NCI-H1930 (cell line): ENCODE measurements at places on chromosomes 1 and 21.

DNA sequence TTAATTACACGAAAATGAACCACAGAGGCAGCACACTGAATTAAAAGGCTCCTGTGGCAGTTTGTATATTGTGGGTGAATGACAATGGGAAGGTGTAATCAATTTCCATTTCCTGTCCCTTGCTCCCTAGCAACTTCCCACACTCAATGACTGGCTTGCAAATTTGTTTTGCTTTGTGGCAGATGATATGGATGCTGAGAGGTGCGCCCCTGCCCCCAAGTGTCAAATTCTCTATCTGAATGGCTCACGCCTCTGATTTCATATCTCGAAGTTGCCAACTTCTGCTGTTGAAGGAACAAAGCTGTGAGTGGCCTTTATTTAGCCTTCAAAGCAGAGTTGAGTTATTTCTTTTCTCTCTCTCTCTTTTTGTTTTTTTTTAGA is 86.0 kb downstream of the FOXD2 start:
- no peak for DNase-seq

DNA sequence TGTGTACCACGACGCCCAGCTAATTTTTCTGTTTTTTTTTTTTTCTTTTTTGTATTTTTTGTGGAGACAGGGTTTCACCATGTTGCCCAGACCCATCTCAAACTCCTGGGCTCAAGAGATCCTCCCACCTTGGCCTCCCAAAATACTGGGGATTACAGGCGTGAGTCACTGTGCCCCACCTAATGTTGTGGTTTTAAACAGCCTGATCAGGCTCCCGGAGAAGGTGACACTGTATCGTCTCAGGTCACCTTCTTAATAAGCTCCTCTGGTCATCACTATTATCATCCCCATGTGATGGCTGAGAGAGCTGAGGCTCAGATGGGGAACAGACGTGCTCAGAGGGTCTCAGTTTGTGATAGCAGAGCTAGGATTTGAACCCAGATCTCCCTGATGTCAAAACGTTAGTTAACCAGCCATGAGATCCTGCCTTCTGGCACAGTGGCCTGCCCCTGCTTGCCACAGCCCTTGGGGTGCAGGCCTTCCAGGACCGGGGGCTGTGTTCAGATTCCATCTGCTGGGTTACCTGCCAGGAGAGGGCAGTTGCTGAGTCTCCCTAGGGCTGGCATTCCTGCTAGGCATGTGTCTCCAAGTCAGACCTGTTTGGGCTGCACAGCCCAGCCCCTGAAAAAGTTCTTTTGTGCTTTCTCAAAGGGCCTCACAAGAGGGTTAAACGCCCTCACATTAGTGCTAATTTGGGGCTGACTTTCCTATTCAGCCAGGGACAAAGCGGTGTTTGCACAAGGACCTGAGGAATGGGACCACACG is 32.7 kb upstream of the GRHL3 start:
- no peak for DNase-seq

DNA sequence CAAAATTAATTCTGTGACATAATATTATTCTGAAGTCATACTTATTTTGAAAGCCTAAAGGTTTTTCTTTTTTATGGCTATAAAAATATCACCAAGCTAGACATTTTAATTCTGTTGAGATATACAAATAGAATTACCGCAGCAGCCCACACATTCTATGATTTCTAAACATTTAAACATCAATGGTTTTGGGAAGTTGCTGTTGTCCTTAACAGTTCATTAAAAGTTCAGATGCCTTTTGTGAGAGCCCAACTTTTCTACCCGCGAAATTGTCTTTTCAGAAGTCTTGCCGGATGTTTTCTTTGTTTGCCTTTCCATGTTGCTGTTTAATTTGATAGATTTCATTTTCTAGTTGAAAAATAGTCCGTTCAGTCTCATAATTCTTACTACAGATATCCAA is 40.5 kb downstream of the CDC14A start:
- no peak for DNase-seq

- DNase-seq = no peak
Measured at GRCh38 chr1:221067721-221068120, 188.5 kb downstream of the HLX start.

DNA sequence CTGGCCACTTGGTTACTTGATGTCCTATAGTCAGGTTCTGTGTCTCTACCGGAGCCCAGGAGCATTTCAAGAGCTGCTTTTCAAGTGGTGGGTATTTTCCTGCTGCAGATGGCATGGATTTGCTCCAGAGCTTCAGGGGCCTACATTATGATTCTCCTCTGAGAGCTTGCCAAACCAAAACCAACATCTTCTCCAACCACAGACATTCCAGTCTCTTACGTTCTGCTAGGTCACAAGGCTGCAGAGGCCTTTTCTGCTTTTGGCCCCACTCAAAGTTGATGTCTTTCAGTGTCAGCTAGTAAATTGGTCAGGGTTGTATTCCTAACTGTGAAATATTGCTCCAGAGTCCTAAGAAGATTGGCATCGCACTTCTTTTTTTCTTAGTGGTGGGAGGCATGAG is 14.7 kb upstream of the AQP10 start:
- DNase-seq = no peak

GRCh38 chr21:45870421-45870820 is 111.1 kb upstream of the COL6A1 start:
- DNase-seq = no peak

DNA sequence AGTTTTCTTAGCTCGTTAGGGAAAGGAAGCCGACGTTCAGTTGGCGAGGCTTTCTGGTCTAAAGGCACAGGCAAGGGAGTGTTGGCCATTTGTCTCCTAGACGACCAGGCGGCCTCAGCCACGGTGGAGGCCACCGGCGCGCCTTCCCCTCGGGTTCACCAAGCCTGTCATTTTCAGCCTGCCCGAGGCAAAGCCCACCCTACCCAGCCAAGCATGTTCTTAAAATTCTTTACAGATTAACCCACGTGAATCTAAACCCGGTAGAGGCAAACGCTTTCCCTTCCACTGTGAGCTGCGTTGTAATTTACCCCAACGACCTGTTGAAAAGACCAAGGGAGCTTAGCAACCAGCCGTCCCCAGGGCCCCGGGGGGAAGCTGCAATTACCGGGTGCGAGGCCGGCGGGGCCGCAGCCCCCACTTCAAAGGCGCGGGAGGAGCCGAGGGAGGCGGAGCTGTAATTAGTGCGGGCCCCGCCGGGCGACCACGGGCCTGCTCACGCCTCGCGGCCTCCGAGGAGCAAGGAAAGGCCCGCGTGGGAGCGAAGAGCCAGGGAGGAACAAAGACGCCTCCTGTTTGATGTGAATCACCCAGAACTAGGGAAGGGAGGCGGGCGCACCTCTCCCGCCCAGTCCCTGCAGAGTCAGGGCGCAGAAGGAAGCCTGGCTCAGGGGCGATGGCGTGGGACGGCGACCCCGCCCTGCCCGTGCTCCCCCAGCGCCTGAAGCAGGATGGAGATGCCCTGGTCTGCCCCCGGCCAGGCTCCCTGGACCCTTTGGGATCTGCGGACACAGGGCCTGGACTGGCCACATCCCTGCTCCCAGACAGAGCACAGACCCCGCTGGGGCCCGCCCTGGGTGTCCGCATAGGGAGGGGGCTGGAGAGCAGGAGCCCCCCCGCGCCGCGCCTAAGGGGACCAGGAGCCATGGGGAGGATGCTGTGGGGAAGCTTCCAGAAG is 12.1 kb upstream of the TSPEAR start:
- DNase-seq = peak; percentile 27

- no peak for DNase-seq
Measured at GRCh38 chr1:1054099-1054700, 19.9 kb downstream of the RNF223 start.

GRCh38 chr1:158185770-158186169 is 5.1 kb downstream of the CD1D start:
- no peak for DNase-seq

DNA sequence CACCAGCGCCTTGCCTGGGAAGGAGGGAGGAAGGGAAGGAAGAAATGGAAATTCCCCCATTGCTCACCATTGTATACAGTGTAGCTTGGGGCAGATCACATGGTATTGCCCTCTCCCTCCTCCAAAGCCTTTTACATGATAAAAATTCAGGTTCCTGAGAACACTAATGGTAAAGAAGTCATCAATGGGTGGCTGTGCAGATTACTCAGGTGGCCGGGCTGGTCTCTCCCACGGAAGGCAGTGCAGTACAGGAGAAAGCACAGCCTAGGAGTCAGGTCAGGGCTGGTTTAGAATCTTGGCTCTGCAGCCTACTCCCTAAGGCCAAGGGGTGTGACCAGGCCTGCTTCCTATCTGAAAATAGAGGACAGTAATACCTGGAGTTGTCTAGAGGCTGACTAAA is 107.9 kb downstream of the SUSD4 start:
- no peak for DNase-seq

DNA sequence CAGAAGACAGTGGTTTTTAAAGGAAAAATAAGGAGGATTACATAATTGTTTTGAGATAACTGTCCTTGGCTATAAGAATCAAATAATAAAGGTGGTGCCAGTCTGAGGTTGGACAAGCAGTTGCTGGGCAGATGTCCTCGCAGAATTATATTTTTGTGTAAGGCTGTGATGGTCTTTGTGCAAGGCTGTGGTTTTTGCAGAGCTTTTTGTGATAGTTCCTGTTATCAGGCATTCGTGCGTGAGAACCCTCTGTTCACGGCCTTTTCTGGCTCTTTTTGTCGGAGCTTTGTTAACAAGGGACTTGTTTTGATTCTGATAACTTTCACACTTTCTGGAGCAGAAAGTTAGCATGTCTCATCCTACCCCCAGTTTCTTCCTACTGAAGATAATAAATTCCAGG is 33.4 kb downstream of the SH3BP5L start:
- DNase-seq = no peak

DNA sequence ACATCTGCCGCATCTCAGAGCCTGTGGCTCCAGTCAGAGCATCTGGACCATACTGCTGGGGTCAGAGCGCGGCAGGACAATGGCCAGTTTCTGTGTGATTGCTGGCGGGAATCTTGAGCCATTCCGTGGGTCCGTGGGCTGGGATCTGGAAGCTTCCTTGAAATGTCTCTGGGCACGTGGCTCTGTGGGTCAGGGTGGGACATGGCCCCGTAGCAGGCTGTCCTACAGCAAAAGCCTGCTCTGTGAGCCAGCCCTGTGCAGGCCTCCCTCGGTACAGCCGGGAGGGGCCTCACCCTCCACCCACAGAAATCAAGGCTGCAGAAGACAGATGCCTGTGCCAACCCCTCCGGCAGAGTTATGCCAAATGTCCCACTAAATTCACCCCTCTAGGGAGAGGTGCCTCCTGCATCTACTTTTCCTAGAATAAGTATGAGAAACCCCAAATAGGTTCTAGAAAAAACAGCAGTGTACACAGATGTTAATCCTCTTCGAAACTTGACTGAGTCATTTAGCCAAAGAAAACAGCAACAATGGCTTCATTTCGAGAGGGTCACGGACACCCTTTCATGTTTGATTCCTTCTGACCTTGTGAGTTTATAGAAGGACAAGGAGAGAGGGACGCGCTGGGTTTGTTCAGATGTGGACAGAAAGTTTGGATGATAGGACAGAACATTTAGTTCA is 27.8 kb downstream of the COL18A1 start:
- no peak for DNase-seq

DNA sequence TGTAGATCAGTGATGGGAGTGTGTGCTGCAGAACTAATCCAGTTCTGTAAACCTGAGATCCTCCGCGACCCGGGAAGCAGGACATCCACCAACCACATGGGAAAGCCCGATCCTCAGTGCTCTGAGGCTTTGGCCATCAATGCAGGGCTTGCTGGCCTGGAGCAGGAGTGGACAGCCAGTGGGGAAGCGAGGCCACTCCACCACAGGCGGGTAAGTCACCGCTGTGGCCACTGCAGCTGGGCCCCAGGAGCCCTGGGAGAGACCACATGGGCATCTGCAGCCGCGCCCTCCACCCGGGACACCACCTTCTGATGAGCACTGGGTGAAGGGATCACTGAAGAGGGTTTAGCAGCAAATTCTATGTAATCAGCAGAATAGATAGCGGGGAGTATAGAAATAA is 811 bp downstream of the KRTAP12-1 start:
- no peak for DNase-seq

- DNase-seq = no peak
Measured at GRCh38 chr1:203273869-203274602, 31.3 kb upstream of the BTG2 start.

GRCh38 chr1:232137066-232137465 is 492.9 kb downstream of the SIPA1L2 start:
- DNase-seq = no peak

DNA sequence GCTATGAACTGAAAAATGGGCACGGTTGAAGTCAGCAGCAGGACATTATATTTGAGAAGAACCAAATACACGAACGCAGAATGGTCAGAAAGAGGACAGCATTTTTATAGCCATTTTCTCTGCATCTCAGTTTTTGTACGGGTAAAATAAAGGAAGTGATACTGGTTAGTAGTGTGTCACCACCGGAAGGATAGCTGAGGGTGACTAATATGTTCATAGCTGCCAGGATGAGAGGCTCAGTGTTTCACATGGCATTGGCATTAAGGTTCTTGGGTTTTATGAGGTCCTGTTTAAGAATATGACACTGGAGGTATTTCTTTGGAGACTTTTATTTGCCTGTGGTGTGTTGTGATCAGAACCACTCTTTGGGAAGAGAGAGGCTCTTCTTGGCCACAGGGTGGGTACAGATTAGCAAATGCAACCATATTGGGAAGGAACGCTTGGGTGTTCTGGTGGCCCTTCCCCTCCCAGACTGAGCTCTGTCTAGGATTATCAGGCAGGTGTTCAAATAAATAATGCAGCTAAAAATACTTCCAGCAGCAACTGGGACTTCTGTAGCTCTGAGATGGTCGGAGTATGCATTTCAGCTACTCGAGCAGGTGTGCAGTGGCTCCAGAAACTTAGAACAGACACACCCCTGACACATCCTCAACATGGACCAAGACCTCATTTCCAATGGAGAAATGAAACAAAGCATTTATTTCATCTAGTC is 158.2 kb downstream of the PBX1 start:
- no peak for DNase-seq

DNA sequence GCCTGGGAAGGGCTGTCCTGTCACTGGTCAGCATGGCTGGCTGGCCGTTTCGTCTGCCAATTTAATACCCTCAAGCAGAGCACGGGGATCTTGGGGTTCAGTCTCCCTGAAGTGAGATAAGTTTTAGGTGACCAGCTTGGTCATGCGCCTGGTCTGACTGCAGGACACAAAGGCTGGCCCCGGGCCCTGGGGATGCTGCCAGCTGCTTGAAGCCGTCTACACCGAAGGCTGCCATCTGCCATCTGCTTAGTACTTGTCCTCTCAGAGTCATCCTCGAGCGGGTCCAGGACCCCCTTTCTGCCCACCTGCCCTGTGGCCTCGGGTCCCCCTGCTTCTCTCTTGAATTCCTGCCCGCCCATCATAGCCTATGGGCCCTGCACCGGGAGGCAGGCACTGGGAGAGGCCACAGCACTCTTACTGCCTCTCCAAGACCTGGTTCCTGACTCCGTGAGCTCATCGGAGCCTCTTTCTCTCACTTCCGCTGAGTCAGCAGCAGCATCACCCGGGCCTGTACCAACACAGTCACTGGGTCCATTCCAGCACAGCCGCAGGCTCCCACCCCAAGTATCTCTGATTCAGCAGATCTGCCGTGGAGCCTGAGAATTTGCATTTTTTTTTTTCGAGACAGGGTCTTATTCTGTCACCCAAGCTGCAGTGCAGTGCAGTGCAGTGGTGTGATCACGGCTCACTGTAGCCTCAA is 7.0 kb downstream of the FBLIM1 start:
- no peak for DNase-seq
